ENCODE measurements at places on chromosomes 13 and 19.

DNA sequence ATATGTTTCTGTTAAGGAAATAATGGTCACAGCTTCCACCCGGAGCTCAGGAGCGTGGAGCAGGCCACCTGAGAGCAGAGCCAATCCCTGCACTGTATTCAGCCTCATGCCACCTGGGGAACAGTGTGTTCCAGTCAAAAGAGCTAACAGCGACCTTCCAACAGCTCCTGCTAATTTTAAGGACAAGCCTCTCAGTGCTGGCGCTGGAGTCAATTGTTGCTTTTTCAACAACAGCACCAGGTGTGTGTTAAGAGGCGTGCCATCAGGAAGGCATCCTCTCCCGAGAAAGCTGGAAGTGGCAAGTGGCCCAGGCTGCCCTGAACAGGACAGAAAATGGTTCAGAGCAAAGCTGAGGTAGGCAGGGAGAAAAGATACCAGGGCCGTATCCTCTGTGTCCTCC, 102.0 kb downstream of the CACNA1A start:
- DNase-seq: no peak

- DNase-seq: no peak
Observed at GRCh38 chr13:84366506-84366905, 484.2 kb upstream of the SLITRK1 start.

GRCh38 chr19:7815325-7815724, 14.7 kb upstream of the EVI5L start:
- no peak for DNase-seq

DNA sequence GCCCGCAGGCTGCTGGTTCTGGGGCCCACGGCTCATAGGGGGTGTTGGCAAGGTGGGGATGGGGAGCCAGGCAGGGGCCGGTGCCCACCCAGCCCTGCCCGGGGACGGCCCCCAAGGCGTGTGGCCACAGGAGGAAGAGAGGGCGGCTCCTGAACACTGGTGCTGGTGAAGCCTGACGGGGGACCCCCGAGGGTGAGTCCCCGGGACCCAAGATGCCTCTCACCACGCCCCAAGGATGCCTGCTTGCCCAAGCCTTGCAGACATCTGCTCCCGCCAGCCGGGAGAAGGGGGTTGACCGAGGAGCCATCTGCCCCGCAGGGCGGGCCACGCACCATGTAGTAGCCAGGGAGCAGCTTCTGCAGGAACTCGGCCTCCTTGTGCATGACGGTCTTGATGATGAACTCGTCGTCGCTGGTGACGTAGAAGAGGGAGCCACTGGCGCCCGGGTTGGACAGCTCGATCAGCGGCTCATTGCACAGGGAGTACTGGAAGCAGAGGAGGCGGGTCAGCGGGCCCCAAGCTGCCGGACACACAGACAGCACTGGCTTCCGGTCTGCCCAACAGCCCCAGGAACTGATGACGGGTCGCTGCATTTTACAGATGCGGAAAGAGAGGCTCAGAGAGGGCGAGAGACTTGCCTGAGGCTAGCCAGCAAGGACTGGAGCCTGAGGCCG, 29.6 kb upstream of the CACTIN start:
- DNase-seq: no peak

DNA sequence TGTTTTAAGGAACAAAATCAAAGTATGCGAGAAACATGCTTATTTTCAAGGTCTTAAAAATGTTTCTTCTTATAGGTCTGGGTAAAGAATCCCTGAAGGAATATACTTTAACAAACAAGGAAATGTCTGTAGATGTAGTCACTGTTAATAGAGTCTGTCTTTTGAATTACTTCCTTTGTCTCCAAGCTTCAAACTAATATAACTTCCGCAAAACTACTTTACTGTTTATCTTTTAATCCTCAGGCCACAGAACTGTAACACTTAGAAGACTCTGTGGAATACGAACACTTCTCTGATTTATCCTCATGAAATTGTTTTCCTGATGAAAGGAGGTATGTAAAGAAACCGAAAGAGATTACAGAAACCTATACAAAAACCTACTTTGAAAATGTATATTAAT, 316.0 kb downstream of the PCDH9 start:
- no peak for DNase-seq

DNA sequence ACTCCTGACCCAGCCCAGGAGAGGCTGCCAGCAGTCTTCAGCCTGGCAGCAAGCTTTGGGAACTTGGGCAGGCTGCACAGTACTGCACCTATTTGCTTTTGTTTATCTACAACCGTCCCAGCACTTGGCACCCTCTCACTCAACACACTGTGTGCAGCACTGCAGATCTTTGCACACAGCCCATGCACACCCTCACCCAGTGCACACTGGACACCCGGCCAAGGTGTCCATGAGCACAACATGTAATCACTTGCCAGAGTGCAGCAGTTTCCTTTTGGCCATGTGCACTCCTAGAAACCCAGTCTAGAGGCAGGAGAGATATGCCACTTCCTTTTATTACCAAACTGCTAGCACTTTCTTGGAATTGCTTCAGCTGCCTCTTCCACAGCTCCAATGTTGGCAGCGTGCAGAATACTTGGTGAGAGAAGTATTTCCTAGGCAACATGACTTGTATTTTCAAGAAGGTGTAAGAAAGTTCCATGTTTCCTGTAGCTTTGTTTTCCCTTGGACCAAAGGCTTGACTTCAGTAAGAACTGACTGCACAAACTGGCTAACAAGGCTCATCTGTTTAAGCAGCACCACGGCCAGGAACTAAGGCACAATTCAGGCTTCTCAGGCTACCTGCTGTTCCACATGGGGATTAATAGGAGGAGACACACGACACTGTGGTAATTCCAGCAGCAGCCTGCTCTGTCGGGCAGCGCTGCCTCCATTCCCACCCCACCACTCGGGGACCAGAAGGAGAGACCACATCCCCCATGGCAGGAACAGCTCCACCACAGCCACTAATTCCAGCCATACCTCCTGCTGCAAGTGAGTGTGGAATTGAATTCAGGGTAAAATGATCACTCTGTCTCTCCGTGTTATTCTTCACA, 15.3 kb downstream of the ATP7B start:
- no peak for DNase-seq

DNA sequence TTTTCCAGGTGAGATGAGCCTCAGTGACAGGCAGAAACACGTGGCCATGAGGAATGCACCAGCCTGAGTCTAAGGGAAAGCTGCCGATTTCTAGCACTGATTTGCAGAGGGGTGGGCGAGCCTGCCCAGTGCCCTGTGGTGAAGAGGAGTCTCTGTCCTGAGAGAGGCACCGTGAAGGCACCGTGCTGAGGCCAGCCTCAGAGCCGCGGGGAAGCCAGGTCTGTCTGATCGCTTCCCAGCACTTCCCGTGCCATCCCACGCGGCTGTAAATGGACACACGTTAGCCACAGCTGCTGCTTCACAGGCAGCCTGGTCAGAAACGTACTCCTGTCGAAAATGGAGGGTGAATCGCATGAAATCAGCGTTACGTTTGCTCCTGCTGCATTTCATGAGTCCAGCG, 79.8 kb downstream of the ATP11A start:
- no peak for DNase-seq

GRCh38 chr19:32067685-32068084, 277.7 kb upstream of the ZNF507 start:
- DNase-seq: no peak

DNA sequence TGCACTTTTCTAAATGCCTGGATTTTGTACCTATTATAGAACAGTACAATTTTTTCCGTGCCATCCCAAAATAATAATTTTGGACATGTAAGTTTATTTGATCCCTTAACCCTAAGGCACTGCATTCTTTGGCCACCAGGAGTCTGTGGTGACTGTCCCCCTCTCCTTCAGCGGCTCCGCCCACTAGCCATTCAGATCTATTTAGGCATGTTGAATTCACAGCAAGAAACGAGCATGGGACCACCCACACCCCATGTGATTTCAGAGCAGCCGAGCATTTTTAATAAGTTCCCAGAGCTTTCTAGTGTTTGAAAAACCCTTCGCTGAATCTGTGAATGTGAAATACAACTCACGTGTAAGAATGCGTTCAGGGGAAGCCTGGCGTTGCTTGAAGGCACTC, 567.5 kb downstream of the MYO16 start:
- no peak for DNase-seq

DNA sequence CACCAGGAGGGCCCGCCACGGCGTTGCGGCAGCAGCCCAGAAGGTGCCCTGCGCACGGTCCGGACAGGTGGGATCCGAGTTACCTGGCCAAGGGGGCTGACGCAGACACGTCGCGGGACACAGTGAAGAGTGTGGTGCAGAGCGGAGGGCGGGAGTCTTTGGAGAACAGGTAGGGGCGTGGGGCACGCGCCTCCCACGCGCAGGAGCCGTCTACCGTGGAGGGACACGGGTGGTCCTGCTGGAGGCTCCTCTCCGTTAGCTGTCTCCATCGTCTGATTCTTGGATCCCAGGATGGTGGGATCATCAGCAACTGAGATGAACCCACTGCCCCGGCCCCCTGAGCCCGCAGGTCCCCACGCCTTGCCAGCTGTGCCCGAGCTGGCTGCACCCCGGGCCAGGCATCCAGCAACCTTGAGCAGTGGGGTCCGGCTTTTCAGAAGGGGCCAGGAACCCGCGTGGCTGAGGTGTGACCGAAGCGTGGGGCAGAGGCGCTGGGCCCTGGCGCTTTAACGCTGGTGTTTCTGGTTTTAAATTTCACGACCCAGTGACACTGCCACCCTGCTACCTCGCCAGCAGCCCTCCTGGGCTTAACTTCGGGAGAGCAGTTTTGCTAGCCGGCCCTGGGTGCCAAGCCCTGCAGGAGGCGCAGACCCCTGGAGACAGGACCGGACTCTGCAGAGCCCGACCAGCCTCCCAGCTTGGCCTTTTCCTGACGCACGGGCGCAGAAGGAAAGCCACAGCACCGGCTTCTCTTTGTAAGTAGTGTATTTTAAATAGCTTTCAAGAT, 7.3 kb downstream of the FGF22 start:
- no peak for DNase-seq

DNA sequence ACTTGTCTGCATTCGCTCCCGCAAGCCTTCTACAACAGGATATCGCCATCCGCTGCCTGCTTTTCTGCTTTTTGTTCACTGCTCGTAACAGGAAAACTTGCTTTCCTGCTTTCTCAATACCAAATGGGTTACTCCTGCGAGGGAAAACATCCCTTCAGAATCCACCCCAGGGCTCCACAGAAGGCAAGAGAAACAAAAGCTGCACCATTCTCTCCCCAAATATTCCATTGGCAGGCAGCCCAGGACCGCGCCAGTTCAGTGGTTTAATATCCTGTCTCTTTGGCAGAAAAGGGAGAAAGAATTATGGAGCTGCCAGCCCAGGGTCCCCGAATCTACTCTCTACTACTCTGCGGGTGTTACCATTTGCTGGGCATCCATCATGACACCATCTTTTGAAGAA, 84.7 kb upstream of the DOCK9 start:
- no peak for DNase-seq

GRCh38 chr19:13398780-13399726, 107.2 kb downstream of the CACNA1A start:
- DNase-seq: no peak

DNA sequence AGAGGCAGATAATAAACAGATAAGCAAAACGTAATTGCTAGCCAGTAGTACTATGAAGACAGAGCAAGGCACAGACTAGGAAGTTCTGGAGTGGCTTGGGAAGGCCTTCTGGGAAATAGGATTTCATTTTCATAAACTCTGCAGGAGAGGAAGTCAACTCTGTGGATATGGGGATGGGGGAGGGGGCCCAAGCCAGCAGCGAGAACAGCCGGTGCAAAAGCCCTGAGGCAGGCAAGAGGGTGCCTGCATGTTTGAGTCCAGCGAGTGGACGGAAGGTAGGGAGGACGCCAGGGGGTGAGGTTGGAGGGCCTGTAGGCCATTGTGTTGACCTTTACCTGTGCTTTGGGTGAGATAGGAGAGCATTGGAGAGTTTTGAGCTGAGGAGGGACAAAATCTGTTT, 9.0 kb upstream of the ASF1B start:
- no peak for DNase-seq

DNA sequence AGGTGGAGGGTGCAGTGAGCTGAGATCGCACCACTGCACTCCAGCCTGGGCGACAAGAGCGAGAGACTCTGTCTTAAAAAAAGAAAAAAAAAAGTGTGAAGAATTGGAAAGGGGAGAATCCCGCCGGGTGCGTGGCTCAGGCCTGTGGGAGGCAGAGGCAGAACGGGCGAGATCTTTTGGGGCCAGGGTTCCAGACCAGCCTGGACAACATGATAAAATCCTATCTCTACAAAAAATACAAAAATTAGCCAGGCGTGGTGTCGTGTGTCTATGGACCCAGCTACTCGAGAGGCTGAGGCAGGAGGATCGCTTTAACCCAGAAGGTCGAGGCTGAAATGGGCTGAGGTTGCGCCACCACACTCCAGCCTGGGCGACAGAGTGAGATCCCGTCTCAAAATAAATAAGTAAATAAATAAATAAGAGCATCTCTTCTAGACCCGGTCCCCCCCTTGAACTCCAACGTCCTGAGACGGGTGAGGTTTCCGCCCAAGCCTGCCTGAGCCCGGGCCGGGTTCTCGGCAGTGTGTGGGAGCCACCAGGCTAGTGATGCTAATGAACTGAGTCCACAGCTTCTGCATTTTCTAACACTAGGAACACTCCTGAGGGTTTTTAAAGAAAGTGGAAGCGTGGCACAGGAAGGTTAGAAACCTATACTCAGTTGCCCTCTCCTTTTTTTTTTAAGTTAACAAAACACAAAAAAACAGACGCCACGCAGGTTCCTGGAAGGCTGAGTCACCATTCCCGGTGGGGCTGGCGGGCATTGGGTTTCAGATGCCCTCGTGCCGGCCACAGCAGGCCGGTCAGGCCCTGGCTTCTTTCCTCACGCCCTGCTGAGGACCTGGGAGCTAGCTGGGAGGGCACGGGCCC, 22.0 kb downstream of the GPX4 start:
- no peak for DNase-seq

- no peak for DNase-seq
Observed at GRCh38 chr19:40683437-40683836, 7.0 kb downstream of the NUMBL start.

DNA sequence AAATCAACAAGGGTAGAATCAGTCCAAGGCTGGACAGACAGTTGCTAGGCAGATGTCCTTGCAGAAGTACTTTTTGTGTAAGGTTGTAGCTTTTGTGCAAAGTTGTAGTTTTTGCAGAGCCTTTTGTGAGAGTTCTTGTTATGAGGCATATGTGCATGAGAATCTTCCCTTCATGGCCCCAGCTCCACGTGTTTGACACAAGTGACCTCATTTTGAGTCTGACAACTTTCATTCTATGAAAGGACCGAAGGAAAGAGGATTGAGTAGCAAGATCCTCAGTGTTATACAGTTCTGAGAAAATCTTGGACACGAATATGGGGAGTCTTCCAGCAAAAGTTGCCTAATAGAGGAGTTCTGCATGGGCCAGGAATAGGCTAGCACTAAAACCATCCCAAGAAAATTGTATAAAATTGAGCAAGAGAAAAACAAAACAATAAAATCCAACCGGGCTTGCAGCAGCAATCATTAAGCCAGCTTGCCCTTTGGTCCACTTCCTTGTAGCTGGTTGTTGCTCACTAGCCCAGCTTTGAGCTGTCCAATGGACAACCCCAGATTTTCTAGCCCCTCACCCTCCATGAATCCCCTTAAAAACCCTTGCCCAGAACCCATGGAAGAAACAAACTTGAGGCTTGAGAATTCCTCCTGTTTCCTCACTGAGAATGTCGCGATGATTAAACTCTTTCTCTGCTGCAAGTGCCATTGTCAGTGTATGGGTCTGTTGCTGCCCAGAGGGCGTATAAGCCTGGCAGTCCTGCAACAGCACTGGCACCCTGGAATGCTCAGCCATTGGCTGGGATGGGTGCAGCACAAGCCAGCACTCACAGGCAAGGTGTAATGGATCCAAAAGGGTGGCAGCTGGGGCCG, 6.5 kb downstream of the EPSTI1 start:
- no peak for DNase-seq

All from ascending aorta (tissue), 2 donors.